Hematopoietic multipotent progenitor cell treated with erythropoietin and hydrocortisone succinate and interleukin-3 and kit ligand, for 4 days (in vitro differentiated cells): ENCODE measurements at places on chromosomes 1 and 21.

DNA sequence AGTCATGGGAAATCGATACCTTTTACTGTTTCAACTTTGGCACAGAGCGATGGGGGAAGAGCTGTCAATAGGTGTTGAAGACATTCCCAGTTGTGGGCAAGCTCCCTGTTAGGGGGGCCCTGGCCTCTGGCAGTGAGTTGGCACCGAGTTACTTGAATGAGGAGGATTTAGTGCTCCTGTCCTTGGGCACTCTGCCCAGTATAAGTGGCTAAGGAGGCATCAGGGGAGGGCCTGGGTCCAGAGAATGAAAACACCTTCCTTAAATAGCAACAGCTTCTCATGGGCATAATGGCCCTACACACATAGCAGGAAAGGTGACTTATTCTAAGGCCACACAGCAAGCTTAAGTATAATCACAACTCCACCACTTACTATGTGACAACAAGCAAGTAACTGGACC, 664.4 kb downstream of the PTPRU start:
- DNase-seq = no peak

DNA sequence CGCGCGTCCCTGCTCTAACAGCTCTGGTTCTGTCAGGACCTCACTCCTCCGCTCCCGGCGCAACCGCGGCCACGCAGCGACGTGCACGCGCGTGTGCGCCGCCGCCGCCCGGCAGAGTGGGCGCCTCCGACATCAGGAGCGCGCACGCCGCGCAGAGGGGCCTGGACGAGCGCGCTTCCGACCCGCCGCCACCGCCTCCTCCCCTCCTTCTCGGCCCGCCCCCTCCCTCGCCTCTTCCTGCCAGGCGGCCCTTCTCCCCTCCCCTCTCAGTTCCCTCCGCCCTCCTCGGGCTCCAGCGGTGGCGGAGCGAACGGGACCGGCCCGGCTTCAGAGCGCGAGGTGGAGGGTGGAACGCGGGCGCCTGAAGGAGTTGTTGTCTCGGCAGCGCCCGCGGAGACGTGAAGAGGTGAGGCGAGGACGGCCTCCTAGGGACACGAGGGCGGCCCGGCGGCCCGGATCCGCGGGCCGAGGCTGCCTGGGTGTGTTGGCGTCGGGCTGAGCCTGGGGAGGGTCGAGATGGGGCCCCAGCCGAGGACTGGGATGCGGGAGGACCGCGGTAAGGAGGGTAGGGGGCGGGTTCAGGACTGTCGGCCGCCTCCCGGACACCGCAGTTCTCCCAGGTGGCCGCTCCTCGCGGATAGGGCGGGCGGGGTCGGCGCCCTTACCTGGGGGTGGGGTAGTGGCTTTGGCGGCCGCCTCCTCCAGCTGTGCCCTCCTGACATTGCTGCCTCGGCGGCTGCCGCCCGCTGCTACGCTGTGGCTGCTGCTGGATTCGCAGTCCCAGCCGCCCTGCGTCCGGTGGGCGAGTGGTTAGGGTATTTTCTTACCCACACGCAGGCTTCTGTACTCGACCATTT, at the start of gene RABGAP1L:
TSS of gene RABGAP1L (plus strand) at position 269 of the 857 bp plus-strand sequence.
- DNase-seq = peak; percentile 98

DNA sequence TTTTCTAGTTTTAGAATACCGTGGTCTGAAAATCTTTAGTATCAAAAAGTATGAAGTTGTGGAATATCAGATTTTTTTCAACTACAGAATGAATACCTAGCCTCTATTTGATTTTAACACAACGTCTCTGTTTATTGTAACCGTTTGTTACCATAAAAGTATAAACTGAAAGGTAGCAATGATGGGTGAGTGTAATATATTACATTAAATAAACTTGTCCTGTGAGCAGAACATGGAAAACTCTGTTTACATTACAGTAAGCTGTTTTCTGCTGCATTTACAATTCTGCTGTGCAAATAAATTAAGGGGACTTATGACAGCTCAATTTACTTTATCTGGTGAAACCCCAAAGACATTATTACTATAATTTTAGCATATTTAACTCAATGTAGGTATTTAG, 62.5 kb downstream of the CHRM3 start:
- DNase-seq = no peak

DNA sequence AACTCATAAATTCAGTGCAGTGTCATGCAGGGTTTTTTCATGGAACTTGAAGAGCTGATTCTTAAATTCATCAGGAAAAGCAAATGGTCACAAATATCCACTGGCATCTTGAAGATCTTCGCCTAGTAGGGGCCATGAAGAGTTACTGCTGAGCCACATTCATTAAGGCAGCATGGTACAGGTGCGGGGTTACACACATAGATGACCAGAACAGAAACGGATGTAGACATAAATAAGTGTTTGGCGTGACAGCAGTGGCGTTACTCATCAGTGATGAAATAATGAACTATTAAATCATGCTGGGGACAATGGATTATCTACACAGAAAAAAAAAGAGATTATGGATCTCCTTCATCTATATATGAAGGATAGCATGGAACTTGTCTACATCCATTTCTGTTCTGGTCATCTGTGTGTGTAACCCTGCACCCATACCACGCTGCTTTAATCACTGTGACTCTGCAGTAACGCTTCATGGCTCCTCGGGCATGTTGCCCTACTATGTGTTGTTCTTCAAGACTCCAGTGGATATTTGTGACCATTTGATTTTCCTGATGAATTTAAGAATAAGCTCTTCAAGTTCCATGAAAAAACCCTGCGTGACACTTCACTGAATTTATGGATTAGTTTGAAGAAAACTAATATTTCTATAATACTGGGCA, 161.3 kb downstream of the GALNT2 start:
- no peak for DNase-seq

- no peak for DNase-seq
Observed at GRCh38 chr1:217281332-217281731, 349.6 kb downstream of the GPATCH2 start.

GRCh38 chr1:78520216-78520615, 29.4 kb downstream of the PTGFR start:
- DNase-seq = peak; percentile 1

GRCh38 chr21:29064850-29065481, 8.5 kb downstream of the CCT8 start:
- DNase-seq = no peak

GRCh38 chr1:244010191-244010590, 40.9 kb upstream of the ZBTB18 start:
- no peak for DNase-seq

DNA sequence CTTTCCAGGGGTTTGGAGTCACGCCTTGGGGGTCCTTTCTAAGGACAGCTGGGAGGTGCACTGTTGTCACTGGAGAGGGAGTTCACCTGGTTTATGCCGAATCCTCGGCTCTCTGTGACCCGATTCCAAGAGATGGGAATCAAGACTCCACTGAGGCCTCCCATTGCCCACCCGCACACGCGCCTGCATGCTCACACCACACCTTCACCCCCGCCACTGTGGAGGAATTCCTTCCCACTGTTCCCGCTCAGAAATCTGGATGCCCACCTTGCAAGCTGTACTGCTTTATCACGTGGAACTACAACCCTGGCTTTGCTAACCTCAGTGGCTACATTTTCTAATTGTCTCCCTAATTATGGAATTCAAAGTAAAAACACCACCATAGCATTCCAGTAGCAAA, 29.2 kb downstream of the PGBD5 start:
- no peak for DNase-seq

GRCh38 chr1:203089651-203090045, 3.8 kb upstream of the MYOG start:
- DNase-seq = no peak

DNA sequence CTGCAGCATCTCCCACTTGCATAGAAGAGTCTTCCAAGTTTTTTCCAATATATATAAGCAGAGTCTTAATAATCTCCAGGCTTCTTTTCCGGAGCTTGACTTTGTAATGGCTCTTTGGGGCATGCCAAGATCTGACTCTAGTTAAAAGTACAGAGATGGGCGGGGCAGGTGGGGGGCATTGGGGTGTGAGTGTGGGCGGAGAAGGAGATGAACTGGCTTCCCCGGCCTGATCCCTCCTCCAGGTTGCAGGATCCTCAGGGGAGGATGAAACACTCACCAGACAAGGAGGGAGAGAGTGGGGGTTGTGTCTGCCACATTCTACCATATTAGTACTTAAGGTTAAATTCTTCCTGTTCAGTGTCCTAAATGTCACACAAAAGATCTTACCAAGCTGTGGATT, 23.0 kb downstream of the S100A10 start:
- no peak for DNase-seq
